ENCODE measurements at places on chromosomes 13 and 19. TPM values are rescaled to one million over a fixed set of nuclear protein-coding genes. Genes with fewer than 3 reads are reported as not detected.

The MADCAM1 gene
- not detected for total RNA-seq

The CYP2A6 gene
- not detected for total RNA-seq

The ARHGAP45 gene
- total RNA-seq = 0.79 TPM

The RANBP3 gene
- total RNA-seq = 35.3 TPM

The TUBB4A gene
- total RNA-seq = not detected

The CCDC169 gene
- total RNA-seq = 4.8 TPM

The EPSTI1 gene
- 2.4 TPM for total RNA-seq

The KLK3 gene
- 0.09 TPM for total RNA-seq

The CYSLTR2 gene
- not detected for total RNA-seq

The HRC gene
- 0.09 TPM for total RNA-seq

The SIGLEC11 gene
- total RNA-seq = not detected

The KCNRG gene
- total RNA-seq = 5.2 TPM

The GNA15 gene
- 0.09 TPM for total RNA-seq

The ICAM4 gene
- total RNA-seq = 2.7 TPM

Measured in bronchial smooth muscle cell (primary cell).